ENCODE measurements at places on chromosomes 6 and 20.
A peak's percentile ranks its signal among the peaks of the same experiment; 100 is the strongest.

- DNase-seq = no peak
These were observed 176.4 kb downstream of the PACRG start for GRCh38 chr6:162904069-162904663.

DNA sequence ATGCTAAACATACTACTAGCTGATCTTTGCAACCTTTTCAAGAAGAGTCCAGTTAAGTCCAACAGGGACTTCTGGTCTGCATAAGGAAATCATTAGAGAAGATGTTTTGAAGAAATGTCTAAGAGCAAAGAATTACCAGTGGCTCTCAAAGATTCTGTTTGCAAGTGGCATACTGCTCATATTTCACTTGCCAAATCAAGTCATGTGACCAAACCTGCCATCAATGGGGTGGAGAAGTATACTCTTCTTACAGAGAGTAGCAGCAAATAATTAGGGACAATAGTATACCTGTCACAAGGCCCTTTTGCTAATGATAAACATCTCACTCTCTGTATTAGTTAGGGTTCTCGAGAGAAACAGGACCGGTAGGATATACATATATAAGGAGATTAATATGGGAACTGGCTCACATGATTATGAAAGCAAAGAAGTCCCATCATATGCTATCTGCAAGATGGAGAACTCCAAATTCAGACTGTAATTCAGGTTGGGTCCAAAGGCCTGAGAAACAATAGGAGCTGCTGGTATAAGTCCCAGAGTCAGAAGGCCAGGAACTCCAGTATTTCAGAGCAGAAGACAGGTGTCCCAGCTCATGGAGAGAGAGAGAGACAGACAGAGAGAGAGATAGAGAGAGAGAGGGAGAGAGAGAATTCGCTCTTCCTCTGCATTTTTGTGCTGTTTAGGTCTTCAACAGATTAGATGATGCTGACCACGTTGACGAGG lies 111.5 kb downstream of the LCA5 start:
- no peak for DNase-seq

DNA sequence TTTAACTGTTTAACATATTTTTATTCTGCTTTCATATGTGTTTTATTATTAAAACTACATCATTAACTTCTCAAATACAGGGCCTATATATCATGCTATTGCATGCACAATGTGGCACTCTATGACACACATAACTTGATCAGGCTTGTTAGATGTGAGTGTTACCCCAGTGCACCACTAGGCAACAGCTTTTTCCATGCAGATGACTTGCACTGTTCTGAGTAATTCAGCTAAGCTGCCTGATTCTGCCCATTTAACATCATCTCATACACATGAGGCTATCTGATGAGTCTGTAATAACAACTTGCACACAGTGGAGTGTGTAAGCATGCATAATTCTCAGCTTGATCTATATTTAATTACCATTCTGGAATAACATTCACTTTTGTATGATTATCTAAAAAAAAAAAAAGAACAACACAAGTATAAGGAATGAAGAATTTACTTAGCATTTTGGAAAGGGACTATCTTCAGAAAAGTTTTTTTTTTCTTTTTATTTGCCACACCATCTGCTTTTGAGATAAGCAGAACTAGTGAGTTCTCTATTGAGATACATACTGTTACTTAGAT lies 83.1 kb downstream of the GRM1 start:
- no peak for DNase-seq

DNA sequence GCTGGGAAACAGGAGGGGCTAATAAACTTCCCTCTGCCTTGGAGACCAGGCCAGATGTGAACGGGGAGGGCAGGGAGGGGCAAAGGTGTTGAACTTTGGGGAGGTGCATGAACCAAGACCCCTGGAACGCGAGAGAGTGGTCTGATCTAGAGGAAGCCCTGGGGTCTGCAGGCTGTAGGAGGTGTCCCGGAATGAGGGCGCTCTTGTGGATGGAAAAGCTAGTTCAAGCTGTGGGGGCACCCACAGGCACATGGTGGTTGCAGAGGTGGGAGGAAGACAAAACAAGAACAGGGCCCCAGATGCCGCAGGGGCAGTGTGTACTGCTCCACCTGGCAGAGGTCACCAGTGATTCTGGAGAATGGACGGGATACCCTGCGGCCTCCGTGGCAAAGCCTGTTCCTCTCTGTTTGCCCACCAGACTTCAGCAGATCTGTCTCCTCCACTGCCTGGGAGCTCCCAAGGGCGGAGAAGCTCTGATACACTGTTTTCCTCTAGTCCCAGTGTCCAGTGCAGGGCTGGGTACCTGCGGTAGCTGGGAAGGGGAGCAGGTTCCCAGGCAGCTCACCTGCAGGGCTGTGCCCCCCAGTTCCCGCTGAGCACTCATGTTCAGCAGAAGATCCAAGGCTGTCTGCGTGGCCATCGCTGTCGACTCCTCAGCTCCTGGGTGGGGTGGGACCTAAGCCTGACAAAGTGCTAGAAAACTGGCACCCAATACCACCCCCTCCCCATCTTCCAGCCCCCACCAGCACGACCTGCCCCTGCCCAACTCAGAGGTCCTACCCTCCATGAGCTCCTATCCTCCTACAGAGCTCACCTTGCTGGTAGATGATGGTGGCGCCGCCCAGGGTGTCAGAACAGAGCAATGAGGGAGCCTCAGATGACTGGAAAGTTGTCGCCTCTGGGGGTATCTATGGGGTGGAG lies 14.7 kb downstream of the ZNF335 start:
- DNase-seq = no peak

DNA sequence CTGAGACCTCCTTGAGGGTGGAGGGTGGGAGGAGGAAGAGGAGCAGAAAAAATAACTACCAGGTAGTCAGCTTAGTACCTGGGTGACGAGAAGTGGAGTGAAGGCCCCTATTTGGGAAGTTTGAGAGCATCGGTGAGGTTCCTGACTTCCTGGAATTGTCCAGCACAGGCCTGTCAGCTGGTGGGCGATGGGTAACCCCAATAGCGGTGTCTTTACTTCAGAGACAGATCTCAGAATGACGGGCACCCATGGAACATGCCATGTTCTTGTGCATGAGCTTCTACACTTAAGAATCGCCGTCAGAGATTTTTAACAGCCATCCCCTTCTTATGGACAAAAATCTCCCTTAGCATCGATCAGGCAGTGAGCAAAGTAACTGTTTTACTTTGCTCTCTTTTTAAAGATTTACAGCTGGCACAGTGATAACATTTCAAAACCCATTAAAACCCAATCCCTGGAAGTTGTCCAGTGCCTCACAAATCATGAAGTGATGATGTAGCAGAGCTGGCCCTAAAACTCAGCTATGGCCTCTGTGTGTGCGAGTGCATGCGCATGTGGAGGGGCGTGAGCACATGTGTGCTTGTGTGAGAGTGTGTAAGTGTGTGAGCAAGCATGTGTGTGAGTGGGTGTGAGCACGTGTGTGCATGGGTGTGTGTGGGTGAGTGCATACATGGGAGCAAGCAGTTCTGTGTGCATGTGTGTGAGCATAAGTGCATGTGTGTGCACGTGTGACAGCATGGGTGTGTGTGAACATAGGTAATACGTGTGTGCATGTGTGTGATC lies 85.2 kb downstream of the DLL1 start:
- no peak for DNase-seq

GRCh38 chr6:165641672-165642156 lies 21.3 kb downstream of the PDE10A start:
- no peak for DNase-seq

DNA sequence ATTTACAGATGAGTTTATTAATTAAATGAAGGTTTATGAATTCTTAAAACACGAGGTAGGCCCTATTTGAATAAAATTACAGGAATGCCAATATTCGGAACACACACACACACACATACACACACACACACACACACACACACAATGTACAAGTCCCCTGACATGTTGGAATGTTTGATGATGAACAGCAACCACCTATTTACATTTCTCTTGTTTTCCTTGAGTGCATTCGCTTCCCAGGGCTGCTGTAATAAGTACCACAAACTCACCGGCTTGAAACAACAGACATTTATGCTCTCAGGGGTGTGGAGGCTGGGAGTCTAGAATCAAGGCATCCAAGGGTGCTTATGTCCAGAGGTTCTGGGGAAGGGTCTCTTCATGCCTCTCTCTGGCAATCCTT lies 90.3 kb downstream of the SLC22A3 start:
- DNase-seq = no peak

- DNase-seq = no peak
These were observed 188.6 kb downstream of the SYNDIG1 start for GRCh38 chr20:24657878-24658620.

DNA sequence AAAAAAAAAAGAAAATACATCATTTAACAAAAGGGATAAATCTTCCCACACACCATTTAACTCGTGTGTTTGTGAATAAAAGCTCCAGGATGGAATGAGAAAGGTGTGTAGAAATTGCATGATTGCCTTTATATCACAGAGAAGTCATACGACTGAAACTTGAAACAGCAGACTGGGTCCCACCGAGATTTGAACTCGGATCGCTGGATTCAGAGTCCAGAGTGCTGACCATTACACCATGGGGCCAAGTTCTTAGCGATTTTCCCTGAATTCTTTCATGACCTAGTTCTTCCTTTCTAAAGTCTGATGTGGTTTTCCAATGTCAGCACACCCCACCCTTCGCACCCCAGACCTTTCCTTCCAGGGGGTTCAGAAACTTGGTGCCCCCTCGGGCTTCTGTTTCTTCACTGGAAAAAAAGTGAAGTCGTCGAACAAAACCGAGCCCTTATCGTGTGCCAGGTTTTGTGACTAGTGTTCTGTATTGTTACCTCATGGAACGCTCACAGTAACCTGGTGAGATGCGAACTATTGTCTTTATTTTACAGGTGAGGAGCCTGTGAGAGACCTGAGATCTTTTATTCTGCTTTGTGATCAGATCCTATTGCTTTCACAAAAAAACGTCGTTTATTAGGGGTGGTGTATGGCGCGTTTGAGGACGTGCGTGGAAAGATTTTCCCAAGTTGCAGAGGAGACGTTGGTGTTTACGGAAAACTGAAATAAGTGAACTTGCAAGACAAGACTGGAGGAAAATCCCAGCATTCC lies 120.8 kb downstream of the OR2B2 start:
- peak; percentile 43 for DNase-seq

Data from HAP-1 (cell line).